ENCODE measurements at places on chromosomes 4 and X. TPM values are rescaled to one million over a fixed set of nuclear protein-coding genes. Genes with fewer than 3 reads are reported as not detected.

The USP17L21 gene
- not detected for total RNA-seq

The DRD5 gene
- not detected for total RNA-seq

The SGMS2 gene
- total RNA-seq, result 14.2 TPM

The XG gene
- total RNA-seq, result 0.32 TPM

The NDNF gene
- 7.6 TPM for total RNA-seq

The RLIM gene
- total RNA-seq, result 20.5 TPM

The LRCH2 gene
- 1.0 TPM for total RNA-seq

DNA sequence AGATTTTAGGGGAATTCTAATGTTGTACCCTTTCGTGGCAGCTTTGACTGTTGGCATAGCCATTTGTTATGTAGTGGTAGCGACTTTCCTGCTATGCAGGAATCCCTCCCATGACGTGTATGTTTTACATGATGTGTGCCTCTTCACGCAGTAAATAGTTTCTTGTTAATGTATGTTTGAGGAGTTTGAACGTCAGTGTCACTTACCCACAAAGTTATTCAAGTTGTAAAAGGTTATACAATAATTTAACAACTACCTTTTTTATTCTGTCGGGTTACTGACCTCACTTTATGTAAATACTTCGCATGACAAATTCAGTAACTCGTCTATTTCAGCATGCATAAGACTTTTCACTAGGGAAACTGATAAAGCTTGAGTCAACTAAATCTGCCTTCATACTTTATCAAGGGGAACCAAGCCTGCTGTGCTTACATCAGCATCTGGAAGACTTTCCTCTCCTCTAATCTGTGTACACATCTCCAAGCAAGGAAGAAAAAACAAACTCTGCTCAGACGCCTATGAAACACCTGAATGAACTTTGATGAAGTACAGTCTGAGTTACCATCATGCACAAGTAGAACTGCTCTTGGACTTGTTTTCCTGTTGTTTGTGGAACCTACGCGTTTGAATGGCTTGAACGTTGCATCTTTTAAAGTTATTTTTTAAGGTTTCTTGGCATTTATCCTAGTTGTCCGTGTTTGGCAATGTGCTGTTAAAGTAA, 61.2 kb downstream of the SLC9A6 start:
- DNase-seq, result no peak

- no peak for DNase-seq
These were observed 105.0 kb upstream of the S100G start for GRCh38 chrX:16544969-16545368.

DNA sequence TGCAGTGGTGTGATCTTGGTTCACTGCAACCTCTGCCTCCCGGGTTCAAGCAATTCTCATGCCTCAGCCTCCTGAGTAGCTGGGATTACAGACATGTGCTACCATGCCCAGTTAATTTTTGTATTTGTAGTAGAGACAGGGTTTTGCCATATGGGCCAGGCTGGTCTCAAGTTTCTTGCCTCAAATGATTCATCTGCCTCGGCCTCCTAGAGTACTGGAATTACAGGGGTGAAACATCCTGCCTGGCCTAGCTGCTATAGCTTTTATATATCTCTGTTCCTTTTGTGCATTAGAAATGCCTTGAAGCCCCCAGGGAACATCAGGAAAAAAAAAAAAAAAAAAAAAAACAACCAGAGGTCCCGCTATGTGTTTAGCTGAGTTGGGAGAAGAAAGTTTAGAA, 34.8 kb downstream of the UBE2K start:
- DNase-seq, result no peak

GRCh38 chr4:7136351-7136750, 56.0 kb upstream of the SORCS2 start:
- no peak for DNase-seq

DNA sequence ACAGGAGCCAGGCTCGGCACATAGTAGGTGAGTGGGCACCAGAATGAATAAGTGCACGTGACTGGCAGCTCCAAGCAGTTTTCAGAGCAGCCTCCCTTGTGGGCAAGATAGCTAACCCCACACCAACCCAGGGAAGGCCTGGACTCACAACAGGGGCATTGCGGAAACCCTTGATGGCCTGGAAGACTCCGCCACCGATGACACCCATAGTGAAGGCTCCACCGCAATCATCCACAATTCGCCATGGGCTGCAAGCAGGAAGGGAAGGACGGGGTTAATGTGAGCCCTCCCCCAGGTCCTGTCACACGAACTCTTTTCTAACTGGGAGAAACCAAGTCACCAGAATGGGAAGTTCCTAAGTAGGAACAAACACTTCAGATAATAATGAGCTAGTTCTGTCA, 957 bp downstream of the TIMM17B start:
- DNase-seq, result no peak

GRCh38 chr4:89344571-89344970, 37.0 kb upstream of the GPRIN3 start:
- no peak for DNase-seq

DNA sequence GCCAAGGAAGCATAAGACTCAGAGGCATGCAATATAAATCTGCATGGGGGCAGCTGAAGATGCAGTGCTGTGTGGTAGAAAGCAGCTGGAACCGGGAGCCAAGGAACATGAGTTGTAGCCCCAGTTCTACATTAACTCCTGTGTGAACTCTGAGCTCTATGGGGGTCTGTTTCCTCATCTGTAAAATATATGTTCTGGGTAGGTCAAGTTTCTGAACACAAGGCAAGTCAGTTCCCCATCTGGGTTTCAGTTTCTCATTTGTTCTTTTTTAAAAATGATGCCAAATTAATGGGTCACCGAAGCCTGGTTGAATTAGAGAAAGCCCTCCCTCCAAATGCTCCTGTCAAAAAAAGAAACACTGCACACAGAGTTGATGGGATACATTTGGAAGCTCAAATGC, 24.0 kb downstream of the UNC5C start:
- no peak for DNase-seq

GRCh38 chrX:37912304-37912703, 64.9 kb upstream of the DYNLT3 start:
- no peak for DNase-seq

DNA sequence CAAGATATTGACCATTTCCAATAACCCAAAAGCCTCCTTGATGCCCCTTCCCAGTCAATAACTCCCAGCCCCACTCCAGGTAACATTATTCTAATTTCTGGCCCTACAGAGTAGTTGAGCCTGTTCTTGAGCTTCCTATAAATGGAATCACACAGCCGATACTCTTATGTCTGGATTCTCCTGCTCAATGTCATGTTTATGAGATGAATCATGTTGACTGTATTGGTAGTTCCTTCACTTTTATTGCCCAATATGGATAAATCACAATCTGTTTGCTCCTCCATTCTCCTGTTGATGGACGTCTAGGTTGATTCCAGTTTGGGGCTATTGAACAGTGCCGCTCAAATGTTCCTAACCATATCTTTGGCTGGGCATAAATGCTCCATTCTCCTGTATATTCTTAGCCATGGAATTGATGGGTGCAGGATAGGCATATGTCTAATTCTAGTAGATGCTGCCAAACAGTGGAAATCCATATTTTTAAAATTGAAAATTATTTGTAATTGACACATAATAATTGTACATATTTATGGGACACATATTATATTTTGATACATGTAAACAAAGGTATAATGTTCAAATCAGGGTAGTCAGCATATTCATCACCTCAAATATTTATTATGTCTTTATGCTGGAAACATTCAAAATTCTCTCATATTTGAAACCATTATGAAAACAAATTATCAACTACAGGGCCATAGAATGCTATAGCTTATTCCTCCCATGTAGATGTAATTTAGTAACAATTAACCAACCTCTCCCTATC, 40.5 kb upstream of the SLC2A9 start:
- no peak for DNase-seq

- no peak for DNase-seq
These were observed 15.4 kb downstream of the CCDC110 start for GRCh38 chr4:185456131-185456530.

DNA sequence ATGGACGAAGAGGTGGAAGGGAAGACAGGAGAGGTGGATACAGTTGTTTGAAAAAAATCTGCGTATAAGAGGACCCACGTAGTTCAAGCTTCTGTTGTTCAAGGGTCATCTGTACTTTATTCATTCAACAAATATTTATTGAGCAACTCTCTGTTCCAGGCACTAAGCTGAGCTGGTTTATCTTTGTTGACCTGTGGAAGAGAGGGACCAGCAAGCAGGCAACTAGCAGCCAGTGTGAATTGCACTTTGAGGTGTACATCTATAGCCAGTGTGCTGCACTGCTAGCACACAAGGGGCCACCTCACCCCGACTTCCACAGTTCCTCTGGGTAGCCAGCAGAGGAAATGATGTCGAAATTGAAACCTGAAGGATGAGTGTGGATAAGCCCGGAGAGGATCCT, 191.4 kb downstream of the SOWAHB start:
- DNase-seq, result no peak

DNA sequence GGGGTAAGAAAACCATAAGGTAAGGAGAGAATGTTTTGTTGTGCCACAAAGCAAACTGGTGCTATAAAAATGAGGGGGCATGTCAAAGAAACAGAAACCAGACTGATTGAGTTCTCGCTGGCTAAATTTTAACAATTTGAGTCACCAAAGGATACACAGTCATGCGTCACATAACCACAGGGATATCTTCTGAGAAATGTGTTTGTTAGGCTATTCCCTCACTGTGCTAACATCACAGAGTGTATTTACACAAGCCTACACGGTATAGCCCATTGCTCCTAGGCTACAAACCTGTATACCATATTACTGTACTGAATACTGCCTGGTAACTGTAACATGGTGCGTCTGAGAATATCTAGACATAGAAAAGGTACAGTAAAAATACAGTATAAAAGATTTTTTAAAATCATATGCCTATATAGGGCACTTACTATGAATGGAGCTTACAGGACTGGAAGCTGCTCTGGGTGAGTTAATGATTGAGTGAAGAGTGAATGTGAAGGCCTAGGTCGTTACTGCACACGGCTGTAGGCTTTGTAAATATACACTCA, 50.1 kb downstream of the FBXW7 start:
- no peak for DNase-seq

DNA sequence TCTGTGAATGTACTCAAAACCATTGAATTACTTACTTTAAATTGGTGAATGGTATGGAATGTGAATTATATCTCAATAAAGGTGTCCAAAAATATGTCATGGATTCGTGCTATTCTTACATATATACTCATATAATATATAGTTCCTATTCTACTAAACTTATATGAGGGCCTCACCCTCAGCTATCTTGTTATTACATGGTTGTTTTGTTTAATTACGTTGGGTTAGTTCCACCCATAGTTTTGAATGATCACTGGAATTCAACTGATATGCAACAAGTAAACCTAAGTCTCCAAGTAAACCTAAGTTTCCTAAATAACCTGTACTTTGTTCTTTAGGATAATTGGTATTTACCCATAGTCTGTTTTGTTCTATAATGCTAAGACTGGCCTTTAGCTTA, 30.6 kb upstream of the CD99L2 start:
- DNase-seq, result no peak

DNA sequence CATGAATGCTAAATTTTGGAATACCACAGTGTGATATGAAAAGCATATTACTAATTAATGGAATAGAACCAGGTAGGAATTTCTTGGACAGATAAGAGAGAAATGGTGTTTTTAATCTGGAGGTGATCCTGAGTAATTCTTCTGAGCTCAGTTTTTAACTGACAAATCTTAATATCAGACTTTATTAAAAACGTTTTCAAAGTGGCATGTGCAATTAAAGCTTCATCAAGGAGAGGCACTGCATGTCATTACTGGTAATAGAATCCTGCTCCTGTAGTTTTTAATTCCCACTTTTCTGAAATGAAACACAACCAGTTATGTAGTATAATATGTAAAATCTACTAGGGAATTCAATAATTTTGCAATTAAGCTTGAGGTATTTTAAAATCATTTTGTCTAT, 7.0 kb upstream of the PTTG2 start:
- no peak for DNase-seq

- no peak for DNase-seq
These were observed 6.3 kb downstream of the KLF3 start for GRCh38 chr4:38670109-38670901.

DNA sequence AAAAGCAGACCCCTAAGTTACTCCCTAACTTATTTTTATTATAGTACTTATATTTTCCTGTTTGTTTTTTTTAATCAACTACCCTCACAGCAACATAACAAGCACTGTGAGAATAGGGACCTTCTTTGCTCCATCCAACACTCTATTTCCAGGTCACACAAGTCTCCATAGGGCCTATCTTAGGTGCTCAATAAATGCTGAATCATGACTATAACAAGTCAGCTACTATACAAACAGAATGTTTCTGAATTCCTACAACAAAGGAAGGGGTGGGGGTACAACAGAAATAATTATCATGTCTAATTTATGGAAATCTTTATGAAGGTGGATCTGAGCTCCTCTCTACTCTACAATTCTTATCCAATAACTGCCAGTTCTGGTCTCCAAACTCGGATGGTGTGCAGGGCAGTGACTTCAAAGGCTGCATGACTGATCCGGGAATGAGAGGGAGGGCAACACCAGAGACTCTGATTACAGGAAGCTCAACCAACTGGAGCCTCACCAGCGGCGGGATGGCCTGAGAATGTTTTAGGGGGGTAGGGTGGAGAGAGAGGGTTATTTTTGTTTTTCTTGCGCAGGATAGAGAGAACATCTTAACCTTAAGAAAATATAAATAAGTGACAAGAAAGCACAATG, 71.1 kb downstream of the HADH start:
- DNase-seq, result no peak

- DNase-seq, result no peak
These were observed 101.4 kb downstream of the GLRA2 start for GRCh38 chrX:14630733-14631132.

DNA sequence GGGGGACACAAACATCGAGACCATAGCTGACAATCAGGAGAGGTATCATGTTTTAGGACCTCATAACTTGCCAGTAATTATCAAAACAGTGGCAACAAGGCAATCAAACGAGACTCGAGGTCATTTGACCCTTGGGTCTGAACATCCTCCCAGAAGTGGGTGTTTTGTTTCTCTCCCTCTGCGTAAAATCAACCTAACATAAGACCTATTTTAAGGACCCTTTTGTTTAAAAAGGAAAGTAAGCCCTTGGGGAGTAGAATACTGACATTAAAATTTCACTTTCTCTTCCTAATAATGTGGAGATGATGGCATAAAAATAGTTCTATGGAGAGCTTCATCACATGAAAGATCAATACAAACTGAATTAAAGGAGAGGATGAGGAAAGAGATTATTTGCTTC, 106.2 kb upstream of the PUDP start:
- DNase-seq, result no peak

GRCh38 chr4:121977251-121978171, 25.7 kb upstream of the TRPC3 start:
- no peak for DNase-seq

DNA sequence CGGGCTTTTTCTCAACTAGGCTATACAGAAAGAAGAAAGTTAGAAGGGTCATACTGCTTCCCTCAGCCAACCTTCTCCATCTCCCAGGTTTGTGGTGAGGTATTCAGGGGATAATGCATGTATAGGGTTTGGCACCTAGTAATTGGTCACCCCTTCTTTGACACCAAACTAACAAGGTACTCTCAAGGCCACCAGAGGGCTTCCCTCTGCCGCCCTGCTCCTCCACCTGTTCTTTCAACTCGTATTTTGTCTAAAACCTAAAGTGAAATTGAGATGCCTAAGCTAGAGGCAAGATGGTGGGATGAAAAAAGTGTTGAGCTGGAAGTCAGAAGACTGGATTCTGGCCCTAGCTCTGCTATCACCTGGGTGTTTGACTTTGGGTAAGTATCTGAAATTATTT, 22.0 kb downstream of the CT47C1 start:
- DNase-seq, result no peak

Data from psoas muscle (tissue), 8 donors.